ENCODE measurements at places on chromosomes 5 and 9.

DNA sequence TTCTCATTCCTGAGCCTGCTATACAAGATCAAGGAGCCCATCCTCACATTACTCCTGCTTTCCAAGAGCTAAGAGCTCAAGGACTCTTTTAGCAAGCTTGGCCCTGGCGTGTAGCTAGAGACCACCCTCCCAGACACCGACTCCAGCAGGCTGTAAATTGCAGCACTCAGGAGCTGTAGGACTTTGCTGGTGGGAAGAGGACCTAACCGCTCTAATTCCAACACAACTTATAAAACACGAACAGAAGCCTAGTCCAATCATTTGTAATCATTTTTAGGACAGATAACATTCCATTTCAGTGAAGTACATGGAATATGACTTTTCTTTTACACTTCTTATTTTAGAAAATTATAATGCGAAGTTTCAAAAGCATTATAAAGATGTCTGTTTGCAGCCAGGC is 219.9 kb downstream of the NXNL2 start:
- DNase-seq: no peak

- no peak for DNase-seq
Measured at GRCh38 chr9:137052998-137053943, 590 bp downstream of the ENTPD2 start.

GRCh38 chr5:13990896-13991295 is 46.4 kb upstream of the DNAH5 start:
- no peak for DNase-seq

DNA sequence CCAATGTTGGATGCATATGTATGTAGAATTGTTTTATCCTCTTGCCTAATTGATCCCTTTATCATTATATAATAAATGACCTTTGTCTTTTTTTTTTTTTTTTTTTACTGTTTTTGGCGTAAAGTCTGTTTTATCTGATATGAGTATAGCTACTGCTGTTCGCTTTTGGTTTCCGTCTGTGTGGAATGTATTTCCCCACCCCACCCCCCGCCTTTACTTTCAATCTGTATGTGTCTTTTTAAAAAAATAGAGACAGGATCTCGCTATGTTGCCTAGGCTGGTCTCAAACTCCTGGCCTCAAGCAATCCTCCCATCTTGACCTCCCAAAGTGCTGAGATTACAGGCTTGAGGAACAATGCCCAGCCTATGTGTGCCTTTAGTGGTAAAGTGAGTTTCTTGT is 11.3 kb downstream of the AHRR start:
- no peak for DNase-seq

All from stimulated activated CD8-positive, alpha-beta memory T cell treated with anti-CD3 and anti-CD28 coated beads, Interleukin-4, amount 100 ng/mL, for 1 hour (primary cell).